ENCODE measurements at places on chromosomes 7 and 10. TPM values are rescaled to one million over a fixed set of nuclear protein-coding genes. Genes with fewer than 3 reads are reported as not detected.

DNA sequence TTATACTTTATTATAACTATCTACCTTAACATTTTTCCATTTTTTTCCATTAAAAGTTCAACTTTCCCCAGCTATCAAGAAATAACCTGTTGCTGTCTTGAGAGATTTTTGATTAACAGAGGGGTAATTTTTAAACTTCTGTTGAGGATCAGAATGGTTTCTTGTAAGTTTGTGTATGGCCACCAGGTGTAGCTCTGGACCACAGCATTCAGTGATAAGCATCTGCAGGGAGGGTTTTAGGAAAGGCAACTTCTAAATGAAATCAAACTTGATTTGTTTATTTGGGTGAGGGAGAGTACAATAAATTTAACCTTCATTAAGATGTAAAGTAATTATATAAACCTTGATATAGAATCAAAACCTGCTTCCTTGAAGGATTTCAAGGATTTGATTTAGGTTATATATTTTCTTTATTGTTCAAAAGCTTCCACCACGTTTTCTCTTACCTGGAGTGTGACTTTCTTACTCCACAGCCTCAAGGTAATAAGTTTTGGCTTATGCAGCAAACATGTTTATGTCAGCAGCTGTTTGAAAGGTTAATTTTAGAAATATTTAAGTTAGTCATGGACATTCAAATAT is 153.3 kb downstream of the STK31 start:
- H3K36me3 ChIP-seq = no peaks in the 10 kb centered on the region
- DNase-seq = peak; percentile 44
- no peak overlapping the region for H3K4me3 ChIP-seq
- no peaks in the 10 kb centered on the region for H3K4me1 ChIP-seq

- no peaks in the 10 kb centered on the region for H3K27me3 ChIP-seq
- no peak overlapping the region for H3K4me3 ChIP-seq
- H3K4me1 ChIP-seq = no peaks in the 10 kb centered on the region
Observed at GRCh38 chr7:135236727-135237126, 3.1 kb downstream of the STRA8 start.

ADAM12 gene
- not detected for total RNA-seq

ATP5MK gene
- total RNA-seq = 369 TPM

OPALIN gene
- total RNA-seq = not detected

- DNase-seq = no peak
- no peak overlapping the region for H3K27ac ChIP-seq
- H3K4me3 ChIP-seq = no peak overlapping the region
- no peaks in the 10 kb centered on the region for H3K36me3 ChIP-seq
- H3K4me1 ChIP-seq = peaks cover 18% of the 10 kb centered on the region
Observed at GRCh38 chr10:628386-629045, 61.0 kb downstream of the DIP2C start.

DNA sequence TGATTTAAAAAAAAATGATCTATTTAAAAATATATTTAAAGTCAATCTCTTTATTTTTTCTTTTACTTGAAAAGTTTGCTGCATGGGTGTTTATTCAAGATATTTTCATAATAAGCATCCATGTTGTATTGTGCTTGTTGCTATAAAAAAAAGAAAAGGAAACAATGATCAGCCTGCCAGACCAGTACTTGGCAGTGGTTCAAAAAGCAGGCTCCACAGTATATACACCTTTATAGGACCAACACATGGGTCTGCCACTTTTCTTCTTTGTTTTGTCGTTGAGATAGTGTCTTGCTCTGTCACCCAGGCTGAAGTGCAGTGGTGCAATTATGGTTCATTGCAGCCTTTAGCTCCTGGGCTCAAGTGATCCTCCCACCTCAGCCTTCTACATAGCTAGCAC is 228.0 kb downstream of the TWIST1 start:
- H3K27me3 ChIP-seq = no peaks in the 10 kb centered on the region
- H3K4me3 ChIP-seq = no peak overlapping the region
- no peaks in the 10 kb centered on the region for H3K36me3 ChIP-seq
- no peak overlapping the region for H3K27ac ChIP-seq

TMEM270 gene
- not detected for total RNA-seq

NEURL1 gene
- 0.91 TPM for total RNA-seq

DNA sequence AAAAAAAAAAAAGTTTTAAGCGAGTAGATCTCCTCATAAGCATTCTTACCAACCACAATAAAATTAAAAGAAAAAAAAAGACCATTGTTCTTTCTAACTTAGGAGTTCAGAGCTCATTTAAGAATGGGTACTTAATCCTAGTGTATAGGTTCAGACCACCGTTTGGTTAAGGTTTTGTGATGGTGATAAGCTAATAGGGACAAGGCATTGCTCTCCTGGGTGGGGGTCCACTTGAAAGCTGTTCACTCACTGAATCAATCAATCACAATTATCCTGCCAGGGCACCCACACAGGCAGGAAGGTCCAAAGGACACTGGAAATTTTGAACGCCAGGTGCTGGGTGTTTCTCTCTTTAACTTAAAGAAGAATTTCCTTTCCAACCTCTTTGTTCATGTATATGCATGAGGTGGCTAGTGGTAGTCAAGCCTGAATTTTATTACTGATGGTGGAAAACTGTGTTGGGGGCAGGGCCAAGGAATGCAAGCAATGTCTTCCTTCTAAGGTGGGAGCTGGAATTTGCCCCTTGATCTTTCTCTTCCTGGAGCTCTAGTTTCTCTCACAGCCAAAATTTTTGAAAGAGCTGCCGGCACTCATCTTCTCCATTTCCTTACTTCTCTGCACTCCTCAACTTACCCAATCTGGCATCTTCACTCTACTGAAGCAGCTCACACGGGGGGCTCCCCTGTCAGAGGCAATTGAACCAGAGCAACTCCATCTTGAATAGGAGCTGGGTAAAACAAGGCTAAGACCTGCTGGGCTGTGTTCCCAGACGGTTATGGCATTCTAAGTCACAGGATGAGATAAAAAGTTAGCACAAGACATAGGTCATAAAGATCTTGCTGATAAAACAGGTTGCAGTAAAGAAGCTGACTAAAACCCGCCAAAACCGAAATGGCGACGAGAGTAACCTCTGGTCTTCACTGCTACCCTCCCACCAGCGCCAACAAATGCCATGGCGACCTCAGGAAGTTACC is 7.5 kb upstream of the FAM131B start:
- peaks cover 52% of the 10 kb centered on the region for H3K4me1 ChIP-seq
- peak overlapping the region; percentile 96 for H3K27ac ChIP-seq
- no peaks in the 10 kb centered on the region for H3K36me3 ChIP-seq
- peak; percentile 85 for DNase-seq

DNA sequence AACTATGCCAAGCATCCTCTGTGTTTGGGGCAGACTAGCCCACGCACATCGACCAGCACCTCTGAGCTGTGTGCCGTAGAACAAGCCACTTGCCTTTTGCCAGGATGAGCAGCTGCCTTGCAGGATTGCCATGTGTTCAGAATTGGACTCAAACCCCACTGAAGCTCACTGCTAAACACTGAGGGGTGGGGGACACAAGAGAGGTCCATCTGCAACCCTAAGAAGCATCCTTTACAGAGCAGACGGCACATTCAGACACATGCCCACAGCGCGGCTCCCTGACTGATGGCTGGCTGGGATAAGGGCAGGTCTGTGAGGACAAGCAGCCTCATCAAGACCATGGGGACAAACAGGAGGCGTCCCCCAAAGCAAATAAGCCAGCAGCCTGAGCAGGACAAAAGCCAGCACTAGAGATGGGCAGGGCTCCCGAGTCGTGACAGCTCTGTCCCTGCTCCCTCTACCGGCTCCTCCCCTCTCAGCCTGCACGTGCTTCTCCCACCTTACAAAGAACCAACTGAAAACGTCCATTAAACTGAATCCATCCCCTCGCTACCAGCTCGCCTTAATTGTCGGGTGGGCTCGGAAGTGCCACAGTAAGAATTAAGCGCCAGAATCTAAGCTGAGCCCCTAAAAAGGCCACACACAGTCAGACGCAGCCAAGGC is 114.2 kb downstream of the PRKAG2 start:
- H3K27me3 ChIP-seq = no peaks in the 10 kb centered on the region
- H3K4me3 ChIP-seq = no peak overlapping the region
- H3K36me3 ChIP-seq = no peaks in the 10 kb centered on the region
- no peak overlapping the region for H3K27ac ChIP-seq
- H3K4me1 ChIP-seq = peaks cover 10% of the 10 kb centered on the region

GRCh38 chr10:124134251-124134893 is 41.0 kb upstream of the CHST15 start:
- DNase-seq = no peak
- H3K27ac ChIP-seq = no peak overlapping the region
- H3K36me3 ChIP-seq = no peaks in the 10 kb centered on the region

DNA sequence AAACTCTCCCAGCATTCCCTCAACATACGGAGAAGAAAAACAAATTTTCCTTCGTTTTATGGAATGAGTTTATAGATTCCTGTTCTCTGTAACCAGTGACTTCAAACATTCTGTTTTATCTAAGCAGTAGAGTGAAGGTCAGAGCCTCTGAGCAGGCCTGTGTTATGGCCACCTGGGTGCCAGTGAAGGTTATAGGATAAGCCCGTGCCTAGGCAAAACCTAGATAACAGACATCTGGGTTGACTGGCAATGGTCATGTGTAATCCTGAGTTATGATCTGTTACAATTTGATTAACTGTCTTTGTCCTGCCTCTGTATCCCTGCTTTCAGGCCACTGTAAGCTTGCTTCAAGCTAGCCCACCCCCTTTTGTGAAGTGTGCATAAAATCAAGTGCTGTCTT is 8.3 kb downstream of the LSM5 start:
- no peak overlapping the region for H3K4me3 ChIP-seq
- H3K4me1 ChIP-seq = no peaks in the 10 kb centered on the region
- no peaks in the 10 kb centered on the region for H3K36me3 ChIP-seq
- no peaks in the 10 kb centered on the region for H3K27me3 ChIP-seq
- no peak overlapping the region for H3K27ac ChIP-seq

GRCh38 chr10:11243425-11244222 is 226.0 kb downstream of the CELF2 start:
- no peak overlapping the region for H3K27ac ChIP-seq
- H3K4me1 ChIP-seq = no peaks in the 10 kb centered on the region
- DNase-seq = no peak
- H3K4me3 ChIP-seq = no peak overlapping the region

- peak overlapping the region; percentile 91 for H3K4me3 ChIP-seq
- DNase-seq = peak; percentile 58
- H3K27me3 ChIP-seq = no peaks in the 10 kb centered on the region
Observed at GRCh38 chr7:20330928-20331909, 519 bp downstream of the ITGB8 start.

GRCh38 chr7:76403780-76404494 is 5.6 kb downstream of the SSC4D start:
- DNase-seq = no peak
- H3K36me3 ChIP-seq = no peaks in the 10 kb centered on the region
- no peak overlapping the region for H3K4me3 ChIP-seq
- no peaks in the 10 kb centered on the region for H3K27me3 ChIP-seq
- peaks cover 8% of the 10 kb centered on the region for H3K4me1 ChIP-seq
- H3K27ac ChIP-seq = no peak overlapping the region

- H3K4me3 ChIP-seq = no peak overlapping the region
- H3K4me1 ChIP-seq = peaks cover 21% of the 10 kb centered on the region
- no peak for DNase-seq
- H3K27me3 ChIP-seq = no peaks in the 10 kb centered on the region
- no peak overlapping the region for H3K27ac ChIP-seq
Observed at GRCh38 chr10:12633776-12634620, 284.7 kb downstream of the CAMK1D start.

DNA sequence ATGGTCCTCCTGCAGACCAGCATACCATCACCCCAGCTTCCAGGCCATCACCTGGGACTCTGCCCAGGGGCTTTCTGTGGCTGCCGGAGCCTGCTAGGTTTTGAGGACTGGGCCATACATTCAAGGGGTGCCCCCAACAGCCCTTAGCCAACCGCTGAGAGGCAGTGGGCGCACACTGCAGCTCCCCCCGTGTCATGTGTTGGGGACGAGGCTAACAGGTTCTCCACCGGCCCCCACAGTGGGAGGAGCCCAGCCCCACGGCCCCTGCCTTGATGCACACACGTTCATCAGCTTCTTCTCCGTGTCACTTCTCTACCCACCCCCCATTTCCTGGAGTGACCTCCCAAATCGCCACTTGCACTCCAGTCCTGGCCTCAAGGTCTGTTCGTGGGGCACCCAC is 543.2 kb upstream of the FOXK1 start:
- no peak overlapping the region for H3K27ac ChIP-seq
- H3K27me3 ChIP-seq = no peaks in the 10 kb centered on the region
- no peak for DNase-seq
- no peak overlapping the region for H3K4me3 ChIP-seq
- H3K36me3 ChIP-seq = no peaks in the 10 kb centered on the region
- H3K4me1 ChIP-seq = 0 out of 2 replicates have a peak, but pooled peaks cover 4% of the 10 kb centered on the region

DNA sequence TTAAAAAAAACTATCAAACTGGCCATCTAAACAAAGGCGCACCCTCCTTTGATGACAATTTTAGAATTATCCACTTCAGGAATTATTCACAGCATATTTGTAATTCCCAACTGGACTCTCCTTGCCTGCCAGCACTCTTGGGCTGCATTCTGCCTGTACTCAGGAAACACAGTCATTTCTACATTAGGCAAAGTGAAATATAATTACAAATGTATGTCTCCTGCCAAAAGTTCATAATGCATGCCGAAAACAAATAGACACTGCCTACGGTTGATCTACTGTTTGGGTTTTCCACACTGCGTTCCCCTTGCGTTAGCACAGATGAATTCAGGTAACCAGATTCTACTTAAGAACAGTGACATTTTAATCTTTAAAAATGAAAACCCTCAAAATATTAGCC is 1.9 kb downstream of the HGF start:
- no peaks in the 10 kb centered on the region for H3K4me1 ChIP-seq
- no peak overlapping the region for H3K4me3 ChIP-seq
- no peaks in the 10 kb centered on the region for H3K27me3 ChIP-seq
- H3K36me3 ChIP-seq = no peaks in the 10 kb centered on the region

GRCh38 chr7:115779561-115779960 is 251.0 kb downstream of the TFEC start:
- H3K27ac ChIP-seq = no peak overlapping the region
- no peaks in the 10 kb centered on the region for H3K36me3 ChIP-seq
- DNase-seq = no peak
- H3K4me1 ChIP-seq = no peaks in the 10 kb centered on the region
- H3K27me3 ChIP-seq = no peaks in the 10 kb centered on the region
- H3K4me3 ChIP-seq = no peak overlapping the region

- H3K36me3 ChIP-seq = no peaks in the 10 kb centered on the region
- H3K4me3 ChIP-seq = no peak overlapping the region
- no peaks in the 10 kb centered on the region for H3K27me3 ChIP-seq
- H3K27ac ChIP-seq = no peak overlapping the region
Observed at GRCh38 chr10:114206902-114207301, 27.7 kb downstream of the TDRD1 start.

DNA sequence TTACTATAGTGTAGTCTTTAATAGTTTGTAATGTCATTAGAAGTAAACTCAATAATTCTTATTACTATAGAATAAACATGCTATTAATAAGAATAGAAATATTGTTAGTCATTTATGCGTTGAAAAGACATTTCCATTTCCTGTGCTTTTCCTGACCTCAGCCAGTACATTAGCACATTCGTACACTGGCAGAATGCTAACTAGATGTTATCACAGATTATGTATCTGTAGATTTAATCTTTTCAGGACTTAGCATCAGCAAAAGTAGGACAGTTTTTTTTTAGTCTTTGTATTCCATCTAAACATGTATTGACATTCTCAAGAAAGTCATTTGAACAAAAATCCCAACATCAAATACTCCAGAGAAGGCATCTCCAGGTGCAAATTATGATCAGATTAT is 158.5 kb downstream of the EXOC4 start:
- H3K4me1 ChIP-seq = no peaks in the 10 kb centered on the region
- no peaks in the 10 kb centered on the region for H3K36me3 ChIP-seq
- H3K27ac ChIP-seq = no peak overlapping the region
- H3K4me3 ChIP-seq = no peak overlapping the region
- DNase-seq = no peak

Data from Caco-2 (cell line).